ENCODE measurements at places on chromosomes 12 and 14.

GRCh38 chr14:27065886-27066285, 468.1 kb upstream of the NOVA1 start:
- DNase-seq: no peak

- DNase-seq: no peak
Observed at GRCh38 chr14:22512106-22512814, 76.8 kb downstream of the DAD1 start.

- no peak for DNase-seq
Observed at GRCh38 chr12:95590775-95591174, 39.5 kb upstream of the USP44 start.

DNA sequence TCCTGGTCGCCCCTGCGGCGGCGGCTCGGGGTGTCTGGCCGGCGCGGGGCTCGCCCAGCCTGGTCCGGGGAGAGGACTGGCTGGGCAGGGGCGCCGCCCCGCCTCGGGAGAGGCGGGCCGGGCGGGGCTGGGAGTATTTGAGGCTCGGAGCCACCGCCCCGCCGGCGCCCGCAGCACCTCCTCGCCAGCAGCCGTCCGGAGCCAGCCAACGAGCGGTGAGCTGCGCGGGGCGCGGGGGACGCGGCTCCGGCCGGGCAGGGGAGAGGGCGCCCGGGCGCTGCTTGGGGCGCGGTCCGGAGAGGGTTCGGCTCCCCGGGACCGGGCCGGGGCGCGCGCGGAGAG, at the start of gene LGALS3:
Gene LGALS3, plus strand, starts transcription at position 167 of the 342 bp plus-strand sequence. CDS start 8,122 bp downstream, outside the sequence.
- no peak for DNase-seq

DNA sequence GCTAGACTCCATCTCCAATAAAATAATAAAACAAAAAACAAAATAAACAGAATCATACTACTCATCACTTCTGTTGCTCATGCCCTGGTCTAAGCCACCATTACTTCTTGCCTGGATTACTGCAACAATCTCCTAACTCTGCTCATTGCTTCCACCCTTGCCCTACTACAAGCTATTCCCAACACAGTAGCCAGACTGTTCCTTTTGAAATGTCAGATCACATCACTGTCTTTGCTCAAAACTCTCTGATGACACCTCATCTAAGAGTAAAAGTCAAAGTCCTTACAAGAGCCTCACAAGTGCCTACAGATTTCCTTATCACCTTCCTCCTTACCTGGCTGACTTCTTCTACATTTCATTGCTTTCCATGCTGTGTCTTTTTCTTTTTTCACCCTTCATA, 10.0 kb downstream of the FBXO33 start:
- DNase-seq: no peak

- no peak for DNase-seq
Observed at GRCh38 chr12:7892186-7892980, 19.7 kb upstream of the SLC2A14 start.

GRCh38 chr14:34707722-34708121, 6.7 kb downstream of the CFL2 start:
- DNase-seq: no peak

All from stimulated activated CD4-positive, alpha-beta T cell treated with anti-CD3 and anti-CD28 coated beads, TNF-alpha, amount 100 ng/mL, for 1 hour (primary cell).